ENCODE measurements at places on chromosomes 7 and 10.

DNA sequence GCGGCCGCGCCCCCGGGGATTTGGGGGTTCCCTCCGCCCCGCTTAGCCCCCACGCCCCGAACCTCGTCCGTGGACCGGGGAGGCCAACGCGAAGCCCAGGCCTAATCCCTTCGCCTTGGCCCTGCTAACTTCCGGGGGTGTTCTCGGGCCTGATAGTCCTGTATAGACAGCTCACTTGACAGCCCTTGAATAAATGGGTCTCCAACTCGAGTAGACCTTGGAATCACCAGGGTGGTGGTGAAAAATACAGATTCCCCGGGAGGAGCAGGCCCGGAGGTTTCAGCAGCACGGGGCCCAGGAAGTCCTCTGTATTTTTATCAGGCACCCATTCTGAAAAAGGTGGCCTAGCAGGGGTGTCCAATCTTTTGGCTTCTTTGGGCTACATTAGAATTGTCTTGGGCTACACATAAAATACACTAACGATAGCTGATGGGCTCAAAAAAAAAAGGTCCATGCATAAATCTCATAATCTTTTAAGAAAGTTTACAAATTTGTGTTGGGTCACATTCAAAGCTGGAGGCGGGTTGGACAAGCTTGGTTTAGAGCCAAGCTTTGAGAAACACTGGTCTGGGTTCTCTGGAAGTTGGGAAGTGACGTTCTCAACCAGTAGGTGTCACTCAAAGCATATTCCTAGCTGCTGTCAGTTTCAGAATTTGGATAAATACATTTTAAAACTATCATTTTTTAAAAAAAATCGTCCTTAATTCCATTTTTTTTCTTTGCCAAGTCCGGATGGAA is 221.7 kb downstream of the PHTF2 start:
- no peak for DNase-seq

GRCh38 chr7:39017369-39017915 is 39.7 kb downstream of the POU6F2 start:
- no peak for DNase-seq

GRCh38 chr7:25382869-25383268 is 154.6 kb upstream of the NPVF start:
- no peak for DNase-seq

DNA sequence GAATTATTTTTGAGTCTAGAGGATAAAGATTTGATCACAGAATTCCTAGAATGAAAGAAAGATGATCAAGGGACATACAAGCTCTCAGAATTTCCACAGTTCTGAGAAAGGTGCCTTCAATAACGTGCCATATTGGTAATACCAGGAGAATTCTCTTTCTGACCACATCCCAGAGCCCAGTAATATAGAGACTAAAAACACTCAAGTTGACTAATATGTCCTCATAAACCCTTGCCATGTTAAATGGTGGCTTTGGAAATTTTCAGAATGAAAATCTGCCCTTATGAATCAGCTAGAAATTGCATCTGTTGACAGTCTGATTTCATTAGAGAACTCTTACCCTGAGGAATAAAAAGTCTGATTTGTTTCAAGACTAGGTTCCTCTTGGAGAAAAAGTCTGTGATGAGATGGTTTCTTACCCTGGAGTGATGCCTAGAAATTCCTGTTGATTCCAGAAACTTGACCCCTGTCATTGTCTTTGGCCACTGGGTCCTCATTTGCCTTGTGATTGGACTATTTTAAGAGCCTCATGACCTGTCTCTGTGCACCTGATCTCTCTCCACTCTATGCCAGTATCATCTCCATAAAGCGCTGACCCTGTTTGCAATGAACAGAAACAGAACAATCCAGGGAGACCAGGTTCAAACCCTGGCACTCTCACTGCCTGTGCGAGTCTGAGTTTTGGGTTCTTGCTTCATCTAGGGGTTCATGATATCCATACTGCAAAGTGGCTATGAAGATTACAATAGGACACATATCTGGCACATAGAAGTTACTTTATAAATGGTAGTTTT is 3.3 kb downstream of the IL2RA start:
- DNase-seq, result no peak

DNA sequence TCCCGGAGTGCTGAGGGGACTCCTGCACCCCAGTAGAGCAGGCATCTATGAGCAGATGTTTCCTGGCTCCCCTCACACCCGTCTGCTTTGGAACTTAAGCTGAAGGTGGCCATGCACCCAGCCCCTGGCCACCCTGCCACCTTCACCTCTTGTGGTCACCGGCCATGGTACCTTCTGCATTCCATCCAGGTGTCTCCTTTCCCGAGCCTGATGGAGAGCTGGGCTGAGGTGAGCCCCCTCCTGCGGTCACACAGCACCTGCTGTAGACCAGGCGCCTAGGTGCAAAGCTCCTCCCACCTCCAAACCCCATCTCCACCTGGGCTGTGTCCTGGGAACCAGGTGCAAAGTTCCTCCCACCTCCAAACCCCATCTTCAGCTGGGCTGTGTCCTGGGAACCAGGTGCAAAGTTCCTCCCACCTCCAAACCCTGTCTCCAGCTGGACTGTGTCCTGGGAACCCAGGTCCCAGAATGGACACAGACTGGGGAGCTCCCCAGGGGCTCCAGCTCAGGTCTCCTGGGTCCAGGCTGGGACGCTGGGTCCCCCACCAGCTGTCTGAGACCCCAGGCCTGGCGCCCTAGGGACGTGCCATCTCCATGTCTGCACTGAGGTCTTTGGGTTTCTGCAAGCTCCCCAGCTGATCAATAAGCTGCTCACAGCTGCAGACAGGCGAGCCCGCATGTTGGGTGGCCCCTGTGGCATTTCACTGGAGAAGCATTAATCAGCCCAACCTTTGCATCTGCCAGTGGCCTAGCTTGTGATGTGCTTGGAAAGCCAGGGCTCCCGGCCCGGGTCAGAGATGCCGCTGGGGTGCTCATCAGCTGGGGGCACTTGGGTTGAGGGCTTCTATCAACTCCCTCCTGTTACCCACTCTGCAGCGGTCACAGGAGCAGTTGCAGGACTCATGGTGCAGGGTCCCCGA is 61.2 kb upstream of the INPP5A start:
- DNase-seq, result no peak

GRCh38 chr10:127920306-127921074 is 13.6 kb downstream of the PTPRE start:
- no peak for DNase-seq

DNA sequence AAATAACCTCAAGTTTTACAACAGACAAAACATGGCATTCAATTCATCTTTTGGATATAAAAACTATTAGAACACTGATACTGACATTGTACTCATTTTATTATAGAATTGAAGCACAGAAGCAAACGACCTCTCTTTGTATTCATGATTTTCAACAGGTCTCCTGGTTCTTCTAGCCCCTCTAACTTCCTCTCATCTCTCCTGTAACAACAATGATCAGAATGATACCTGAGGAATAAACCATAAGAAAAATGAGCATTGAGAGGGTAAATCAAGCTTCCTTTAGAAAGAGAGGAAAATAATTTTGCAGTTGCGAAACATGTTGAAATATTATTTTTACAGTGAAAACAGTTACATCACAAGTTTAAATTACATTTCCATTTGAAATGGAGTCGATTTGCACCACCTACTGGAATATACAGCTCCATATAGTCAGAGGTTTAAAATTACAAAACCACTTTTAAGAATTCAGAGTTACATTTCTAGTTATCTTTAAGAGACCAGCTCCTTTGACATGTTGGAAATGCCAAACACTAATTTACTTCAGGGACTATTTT is 17.5 kb upstream of the TEX36 start:
- DNase-seq, result no peak

DNA sequence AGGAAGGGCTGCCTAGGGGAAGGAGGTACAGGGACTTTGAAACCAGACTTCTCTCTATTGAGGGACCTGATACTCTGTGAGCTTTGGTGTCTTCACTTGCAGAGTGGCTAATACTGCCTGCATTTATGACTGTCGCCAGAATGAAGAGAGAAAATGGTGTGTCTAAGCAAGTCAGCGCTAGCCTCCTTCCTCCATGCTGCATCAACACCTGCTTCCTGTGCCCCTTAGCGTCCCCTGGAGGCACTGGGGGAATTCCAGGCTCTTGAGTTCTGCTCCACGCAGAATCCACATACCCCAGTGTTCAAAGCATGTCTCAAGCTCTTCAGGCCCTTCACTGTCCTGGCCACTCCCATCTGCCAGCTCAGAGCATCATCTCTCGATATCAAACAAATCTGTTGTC is 140.5 kb downstream of the PKD1L1 start:
- no peak for DNase-seq

GRCh38 chr7:54664235-54665228 is 94.5 kb downstream of the SEC61G start:
- no peak for DNase-seq

DNA sequence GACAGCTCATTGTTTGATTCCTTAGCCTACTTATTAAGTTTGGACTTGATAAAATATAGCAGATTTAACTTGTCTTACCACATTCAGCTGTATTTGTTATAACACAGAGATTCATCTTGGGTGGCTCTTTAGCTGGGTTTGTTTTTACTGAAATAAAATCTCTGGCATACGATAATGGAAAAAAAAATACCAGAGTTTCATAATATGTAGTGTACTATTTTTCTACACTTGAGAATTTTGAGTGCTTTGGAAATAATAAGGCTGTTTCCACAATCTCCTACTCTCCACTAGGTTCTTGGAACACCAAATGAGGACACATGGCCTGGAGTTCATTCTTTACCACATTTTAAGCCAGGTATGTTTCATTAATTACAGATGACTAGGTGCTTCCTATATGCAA is 218.6 kb upstream of the FZD1 start:
- DNase-seq, result no peak

GRCh38 chr10:86371691-86372090 is 5.1 kb upstream of the GRID1 start:
- no peak for DNase-seq

GRCh38 chr7:45177801-45178200 is 20.2 kb downstream of the RAMP3 start:
- no peak for DNase-seq

DNA sequence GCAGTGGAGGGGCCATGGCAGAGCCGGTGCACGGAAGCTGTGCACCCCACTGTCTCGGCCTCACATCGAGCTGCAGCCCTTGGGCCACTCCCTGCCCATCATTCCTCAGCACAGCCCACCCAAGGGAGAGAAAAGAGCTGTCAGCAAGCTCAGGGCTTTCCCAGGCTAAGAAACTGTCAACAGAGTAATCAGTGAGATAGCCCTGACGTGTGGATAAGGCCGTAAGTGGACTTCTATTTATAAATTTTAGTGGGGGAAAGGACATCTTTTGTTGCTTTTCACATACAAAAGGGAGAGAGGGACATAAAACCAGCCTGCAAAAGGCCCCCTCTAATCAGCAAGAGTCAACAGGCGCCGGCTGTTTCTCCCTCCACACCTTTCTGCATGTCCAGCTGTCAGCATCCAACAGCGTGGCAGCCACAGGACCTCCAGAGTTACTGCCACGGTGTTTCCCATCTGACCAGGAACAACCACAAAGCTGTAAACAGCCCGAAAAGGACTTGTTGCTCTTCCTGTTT is 56.8 kb upstream of the DDC start:
- DNase-seq, result no peak

- no peak for DNase-seq
Measured at GRCh38 chr7:55207436-55208125, 157.6 kb upstream of the LANCL2 start.

- DNase-seq, result no peak
Measured at GRCh38 chr10:24518411-24518810, 205.3 kb downstream of the ARHGAP21 start.

DNA sequence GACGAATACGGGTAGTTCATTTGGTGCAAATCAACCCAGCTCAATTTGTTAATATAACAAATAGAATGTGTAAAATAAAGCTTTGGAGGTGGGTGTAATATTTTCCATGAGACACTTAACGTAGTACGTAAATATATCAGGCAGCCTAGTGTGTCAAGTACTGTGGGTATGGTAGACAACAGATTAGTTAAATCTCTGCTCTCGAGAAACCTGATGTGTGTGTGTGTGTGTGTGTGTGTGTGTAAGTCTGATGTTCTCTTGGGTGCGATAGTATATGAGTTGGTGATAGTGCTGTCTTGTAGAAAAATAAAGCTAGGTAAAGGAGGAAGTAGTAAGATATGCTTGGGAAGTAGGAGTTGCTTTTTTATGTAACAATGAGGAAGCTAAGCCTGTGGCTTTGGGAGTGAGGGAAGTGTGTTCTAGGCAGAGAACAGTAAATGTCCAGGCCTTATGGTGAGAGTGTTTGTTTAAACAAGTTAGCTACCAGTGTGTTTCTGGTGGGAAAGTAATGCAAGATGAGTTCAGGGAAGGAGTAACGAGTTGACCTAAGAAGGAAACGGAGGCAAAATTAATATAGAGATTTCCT is 26.1 kb downstream of the WAC start:
- DNase-seq, result no peak

DNA sequence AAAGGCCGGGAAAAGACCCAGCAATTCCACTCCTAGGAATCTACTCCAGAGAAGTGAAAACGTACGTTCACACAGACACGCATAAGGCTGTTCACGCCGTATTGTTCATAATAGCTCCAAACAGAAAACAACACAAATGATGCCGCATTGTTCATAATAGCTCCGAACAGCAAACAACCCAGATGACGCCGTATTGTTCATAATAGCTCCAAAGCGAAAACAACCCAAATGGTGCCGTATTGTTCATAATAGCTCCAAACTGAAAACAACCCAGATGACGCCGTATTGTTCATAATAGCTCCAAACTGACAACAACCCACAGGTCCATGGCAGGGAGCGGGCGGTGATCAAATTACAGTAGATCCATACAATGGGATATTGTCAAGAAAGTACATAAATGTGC is 85.2 kb upstream of the DNAAF5 start:
- no peak for DNase-seq

GRCh38 chr10:119575506-119575905 is 21.3 kb downstream of the TIAL1 start:
- DNase-seq, result no peak

DNA sequence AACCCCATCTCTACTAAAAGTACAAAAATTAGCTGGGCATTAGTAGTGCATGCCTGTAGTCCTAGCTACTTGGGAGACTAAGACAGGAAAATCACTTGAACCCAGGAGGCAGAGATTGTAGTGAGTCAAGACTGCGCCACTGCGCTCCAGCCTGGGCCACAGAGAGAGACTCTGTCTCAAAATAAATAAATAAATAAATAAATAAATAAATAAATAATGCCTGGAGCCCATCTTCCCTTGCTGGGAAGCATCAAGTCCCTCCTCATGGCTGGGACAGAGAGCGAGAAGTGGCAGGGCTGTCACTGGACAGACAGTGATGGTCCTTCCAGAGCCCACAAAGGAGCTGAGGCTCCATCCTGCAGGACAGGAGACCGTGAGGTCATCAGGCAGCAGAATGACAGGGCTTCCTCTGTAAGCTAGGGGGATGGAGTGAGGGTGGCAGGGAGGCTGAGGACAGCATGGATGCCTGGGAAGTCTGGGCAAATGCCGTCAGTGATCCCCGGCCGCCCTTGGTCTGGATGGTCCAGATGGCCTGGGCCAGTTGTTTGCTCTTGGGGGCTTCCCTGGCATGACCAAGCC is 36.4 kb upstream of the ELN start:
- DNase-seq, result no peak

- peak; percentile 7 for DNase-seq
Measured at GRCh38 chr10:74825371-74826141, 844 bp upstream of the KAT6B start.

GRCh38 chr10:93471110-93471651 is 11.0 kb downstream of the MYOF start:
- DNase-seq, result no peak
